ENCODE measurements at places on chromosomes 13 and 19.

GRCh38 chr13:109809216-109809932 lies 23.0 kb upstream of the IRS2 start:
- DNase-seq, result no peak

- no peak for DNase-seq
These were observed 527 bp downstream of the PODNL1 start for GRCh38 chr19:13937479-13938300.

- no peak for DNase-seq
These were observed 16.3 kb upstream of the TCF3 start for GRCh38 chr19:1668486-1669270.

DNA sequence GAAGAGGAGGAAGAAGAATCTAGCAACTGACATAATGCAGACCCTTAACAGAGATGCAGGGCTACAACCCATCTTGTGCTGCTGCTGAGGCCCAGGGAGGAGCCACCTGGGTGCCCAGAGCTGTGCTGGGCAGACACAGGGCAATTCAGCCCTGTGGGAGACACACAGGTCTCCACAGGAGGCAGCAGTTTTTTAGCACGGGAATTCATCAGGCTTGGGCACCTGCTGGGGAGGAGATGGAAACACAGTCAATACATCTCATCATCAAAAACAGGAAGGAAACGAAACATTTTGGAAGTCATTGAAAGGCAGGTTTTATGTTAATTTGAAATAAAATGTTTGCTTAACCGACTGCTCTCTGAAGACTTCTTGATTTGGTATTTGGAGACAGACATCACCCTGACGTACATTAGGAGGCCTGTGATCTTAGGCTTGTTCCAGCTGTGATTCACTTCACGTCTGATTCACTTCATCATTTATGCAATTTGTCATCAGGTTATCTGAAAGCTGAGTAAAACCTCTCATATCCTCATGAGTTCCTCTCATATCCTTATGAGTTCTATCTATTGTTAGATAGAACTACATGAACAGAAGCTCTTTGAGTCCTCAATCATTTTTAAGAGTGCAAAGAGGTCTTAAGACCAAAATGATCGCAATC lies 77.4 kb downstream of the CYSLTR2 start:
- no peak for DNase-seq

- no peak for DNase-seq
These were observed 2.3 kb upstream of the TPM4 start for GRCh38 chr19:16073988-16074387.

DNA sequence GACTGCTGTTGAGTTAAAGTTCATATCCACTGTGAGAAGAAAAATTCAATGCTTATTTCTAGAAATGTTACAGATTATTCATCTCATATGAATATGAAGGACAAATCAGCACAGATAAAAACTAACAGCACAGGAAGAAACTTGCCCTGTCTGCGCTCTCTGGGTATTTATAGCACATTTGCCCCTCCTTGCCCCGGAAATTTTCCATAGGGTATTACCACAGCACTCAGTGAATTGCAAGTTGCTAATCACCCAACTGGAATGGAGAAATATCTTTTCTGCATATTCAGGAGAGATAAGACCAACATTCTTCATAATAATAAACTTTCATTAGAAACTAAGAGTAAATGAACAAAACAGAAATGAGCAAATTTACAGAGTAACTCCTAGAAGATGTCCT lies 318.0 kb upstream of the KLF12 start:
- no peak for DNase-seq
